Fibroblast of skin of right biceps (primary cell): ENCODE measurements at places on chromosomes 2 and 18.

DNA sequence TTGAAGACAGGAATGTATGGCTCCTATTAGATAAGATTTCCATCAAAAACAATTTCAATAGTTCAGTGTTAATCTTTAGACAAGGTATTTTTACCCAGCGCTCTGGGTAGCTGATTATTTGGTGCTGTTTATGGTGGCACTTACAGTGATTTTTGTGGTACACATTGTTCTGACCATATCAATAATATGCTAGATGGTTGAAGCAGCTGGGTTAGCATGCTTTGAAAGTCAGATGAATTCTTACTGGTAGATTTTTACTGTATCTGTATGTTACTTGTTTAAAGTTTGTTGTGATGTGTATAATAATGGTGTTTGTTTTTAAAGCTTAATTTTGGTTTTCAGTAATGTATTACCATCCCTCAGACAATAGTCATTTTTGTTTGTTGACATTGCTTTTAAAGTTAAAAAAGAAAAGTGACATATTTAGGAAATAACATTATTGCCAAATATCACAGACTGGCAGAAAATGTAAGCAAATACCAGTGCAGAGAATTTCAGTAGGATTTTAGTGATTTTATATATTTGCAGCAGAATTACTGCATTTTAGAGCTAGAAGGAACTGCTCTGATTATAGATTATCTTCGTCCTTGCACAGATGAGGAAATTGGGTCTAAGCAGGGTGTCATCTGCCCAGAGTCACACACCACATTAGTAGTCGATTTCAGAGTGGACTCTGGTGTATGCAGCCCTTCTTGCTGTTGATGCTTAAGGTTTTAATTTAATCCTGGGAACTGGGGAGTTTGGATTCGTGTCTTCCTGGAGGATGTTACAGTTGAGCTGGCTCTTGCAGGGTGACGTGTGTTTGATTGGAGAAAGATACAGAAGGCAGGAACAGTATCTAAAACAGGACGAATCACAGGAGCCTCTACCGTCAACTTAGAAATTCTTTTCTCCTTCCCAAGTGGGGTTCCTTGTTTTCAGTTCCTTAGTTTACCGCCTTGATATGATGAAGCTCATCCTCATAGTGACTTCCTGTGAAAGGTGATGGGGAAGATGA is 6.6 kb downstream of the SOCS6 start:
- peak; percentile 9 for DNase-seq

- DNase-seq = peak; percentile 50
Observed at GRCh38 chr2:56565143-56565542, 381.4 kb downstream of the CCDC85A start.

- DNase-seq = no peak
Observed at GRCh38 chr2:158745866-158746382, 49.2 kb upstream of the DAPL1 start.

- no peak for DNase-seq
Observed at GRCh38 chr2:237798236-237799059, at the start of gene RBM44. Gene RBM44 (plus strand): TSS chr2:237798779. CDS start chr2:237813610, 14,831 bp downstream.

GRCh38 chr18:45551142-45551815 is 64.0 kb upstream of the SLC14A2 start:
- DNase-seq = no peak

DNA sequence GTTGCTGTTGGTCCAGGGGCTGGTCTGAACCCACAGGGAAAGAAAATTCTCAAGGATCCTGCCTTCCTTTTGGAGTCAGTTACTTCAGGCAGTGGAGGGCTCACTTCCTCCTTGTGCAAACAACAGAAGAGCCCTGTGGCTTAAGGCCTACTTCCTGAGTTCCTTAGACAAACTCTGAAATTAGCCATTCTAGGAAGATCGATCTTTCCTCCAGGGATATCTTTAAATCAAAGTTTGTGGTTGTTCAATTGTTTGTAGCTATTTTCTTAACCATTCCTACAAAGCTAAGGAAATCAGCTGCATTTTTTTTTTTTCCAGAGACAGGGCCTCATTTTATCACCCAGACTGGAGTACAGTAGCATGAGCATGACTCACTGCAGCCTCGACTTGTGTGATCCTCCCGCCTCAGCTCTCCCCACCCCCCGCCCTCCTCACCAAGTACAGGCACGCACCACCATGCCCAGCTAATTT is 156.0 kb downstream of the TANC1 start:
- DNase-seq = peak; percentile 97

GRCh38 chr2:78330193-78330592 is 695.3 kb upstream of the REG3G start:
- no peak for DNase-seq

- DNase-seq = no peak
Observed at GRCh38 chr2:85958731-85959130, 69.9 kb upstream of the ST3GAL5 start.

DNA sequence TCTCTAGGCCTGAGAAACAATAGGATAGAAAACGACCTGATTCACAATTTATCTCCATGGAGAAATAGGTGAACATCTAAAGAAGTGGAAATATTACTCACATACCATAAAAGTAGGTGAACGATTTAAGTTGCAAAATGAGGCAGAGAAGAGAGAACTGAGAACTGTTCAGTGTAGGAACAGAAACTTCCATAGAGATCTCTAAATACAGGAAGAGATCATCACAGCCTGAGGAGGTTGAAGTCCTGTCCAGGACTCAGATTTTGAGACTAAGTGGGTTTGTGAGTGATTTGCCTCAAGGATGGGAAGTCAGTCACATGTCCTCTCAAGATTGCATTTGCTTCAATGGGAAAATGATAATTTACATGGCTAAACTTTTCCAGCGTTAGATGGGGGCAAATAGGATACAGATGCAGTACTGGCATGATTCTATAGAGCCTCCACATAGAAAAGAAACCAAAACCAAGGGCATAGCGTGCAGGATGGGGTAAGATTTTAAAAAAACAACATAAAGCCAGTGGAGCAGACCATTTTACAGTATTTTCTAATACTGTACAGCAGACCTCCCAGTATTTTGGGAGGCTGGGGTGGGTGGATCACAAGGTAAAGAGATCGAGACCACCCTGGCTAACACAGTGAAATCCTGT is 68.8 kb downstream of the MEP1B start:
- no peak for DNase-seq

GRCh38 chr18:49625021-49625691 is 63.3 kb downstream of the LIPG start:
- DNase-seq = peak; percentile 7

DNA sequence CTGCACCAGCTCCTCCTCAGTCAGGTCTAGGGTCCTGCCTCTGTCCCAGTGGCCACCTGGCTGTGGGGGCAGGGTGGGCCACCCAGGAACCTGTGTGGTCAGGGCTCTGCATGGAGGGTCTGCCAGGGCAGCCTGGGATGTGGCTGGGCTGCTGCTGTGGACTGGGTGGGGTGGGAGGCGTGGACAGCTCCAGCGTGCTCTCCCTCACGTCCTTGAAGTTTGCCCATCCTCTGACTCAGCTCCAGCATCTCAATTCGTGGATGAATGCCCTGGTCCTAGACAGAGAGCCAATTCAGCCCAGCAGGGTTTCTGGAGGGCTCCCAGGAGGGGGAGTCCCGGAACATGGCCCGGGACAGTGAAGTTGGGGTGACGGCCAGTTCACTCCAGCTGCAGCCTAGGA is 64.3 kb upstream of the EPAS1 start:
- DNase-seq = no peak

DNA sequence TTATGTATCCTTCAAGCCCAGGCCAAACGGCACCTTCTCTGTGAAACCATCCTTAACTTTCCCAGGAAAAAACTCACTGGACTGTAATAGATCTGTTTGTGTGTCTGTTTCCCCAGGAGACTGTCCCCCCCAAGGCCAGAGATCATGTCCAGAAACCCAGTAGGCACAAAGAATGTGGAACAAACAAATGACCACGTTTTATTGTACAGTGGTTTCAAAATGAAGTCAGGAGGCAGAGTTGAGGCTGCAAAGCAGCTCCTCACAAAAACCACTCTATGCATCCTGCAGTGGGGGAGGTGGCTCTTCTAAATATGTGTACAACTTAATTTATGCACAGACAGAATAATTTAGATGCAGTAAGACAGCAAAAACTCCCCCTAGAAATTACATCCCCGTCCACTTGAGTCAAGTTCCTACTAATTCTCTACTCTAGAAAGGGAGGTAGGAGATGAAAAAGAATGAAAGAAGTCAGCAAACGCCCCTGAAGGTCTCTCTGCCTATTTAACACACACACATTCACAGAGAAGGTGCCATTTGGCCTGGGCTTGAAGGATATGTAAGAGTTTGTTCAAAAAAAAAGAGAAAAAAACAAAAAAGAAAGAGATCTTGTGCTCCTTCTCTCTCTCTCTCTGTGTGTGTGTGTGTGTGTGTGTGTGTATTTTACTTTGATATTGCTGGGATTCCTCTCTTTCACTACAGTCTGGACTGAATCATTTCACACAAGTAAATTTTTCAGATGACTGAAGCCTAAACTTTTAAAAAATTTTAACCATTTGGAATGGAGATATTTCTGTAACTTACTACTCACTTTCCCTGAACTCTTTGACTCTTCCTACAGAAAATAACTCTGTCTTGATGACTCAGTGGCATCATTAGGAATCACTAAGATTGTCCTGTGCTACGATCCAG is 19.5 kb downstream of the BCL2 start:
- peak; percentile 79 for DNase-seq

DNA sequence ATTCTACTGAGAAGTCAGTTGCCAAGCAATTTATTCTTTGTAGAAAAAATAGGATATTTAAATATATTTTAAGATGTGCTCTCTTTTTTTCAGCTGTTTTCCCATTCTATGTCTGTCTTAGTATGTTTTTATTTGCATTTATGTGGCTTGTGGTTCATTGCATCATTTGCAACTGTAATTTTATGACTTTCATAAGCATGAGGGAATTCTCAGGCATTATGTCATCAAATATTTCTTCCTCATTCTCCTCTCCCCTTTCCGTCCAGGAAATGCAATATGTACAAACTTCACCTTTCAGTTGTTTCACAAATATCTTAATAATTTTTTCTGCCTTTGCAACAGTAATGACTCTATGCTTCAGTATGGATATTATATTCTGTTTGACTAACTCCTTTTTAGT is 560.2 kb upstream of the LRATD1 start:
- DNase-seq = no peak

GRCh38 chr2:70613521-70613920 is 59.9 kb upstream of the TGFA start:
- no peak for DNase-seq

GRCh38 chr2:237593036-237593435 is 2.5 kb upstream of the RAB17 start:
- DNase-seq = no peak

- DNase-seq = no peak
Observed at GRCh38 chr2:237042101-237042500, 43.6 kb upstream of the COPS8 start.

DNA sequence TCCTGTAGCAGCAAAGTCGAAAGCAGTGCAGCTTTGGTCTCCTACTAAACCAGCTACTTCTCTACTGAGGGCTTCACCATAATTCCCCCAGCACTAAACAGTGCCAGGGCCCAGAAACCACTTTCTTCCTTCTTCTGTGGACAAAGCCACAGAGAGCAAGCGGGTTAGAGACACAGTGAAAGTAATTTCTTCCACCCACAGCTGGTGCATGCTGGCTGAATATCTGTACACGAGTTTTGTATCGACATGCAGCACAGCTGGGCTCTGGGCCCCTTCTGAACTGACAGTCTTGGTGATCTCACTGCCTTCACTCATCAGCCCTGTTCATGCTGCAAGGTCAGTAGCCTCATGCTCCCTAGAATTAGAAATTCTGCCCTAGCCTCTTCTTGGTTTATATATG is 74.0 kb upstream of the SULT1C3 start:
- no peak for DNase-seq

- no peak for DNase-seq
Observed at GRCh38 chr2:199707593-199708185, 143.3 kb downstream of the FTCDNL1 start.

DNA sequence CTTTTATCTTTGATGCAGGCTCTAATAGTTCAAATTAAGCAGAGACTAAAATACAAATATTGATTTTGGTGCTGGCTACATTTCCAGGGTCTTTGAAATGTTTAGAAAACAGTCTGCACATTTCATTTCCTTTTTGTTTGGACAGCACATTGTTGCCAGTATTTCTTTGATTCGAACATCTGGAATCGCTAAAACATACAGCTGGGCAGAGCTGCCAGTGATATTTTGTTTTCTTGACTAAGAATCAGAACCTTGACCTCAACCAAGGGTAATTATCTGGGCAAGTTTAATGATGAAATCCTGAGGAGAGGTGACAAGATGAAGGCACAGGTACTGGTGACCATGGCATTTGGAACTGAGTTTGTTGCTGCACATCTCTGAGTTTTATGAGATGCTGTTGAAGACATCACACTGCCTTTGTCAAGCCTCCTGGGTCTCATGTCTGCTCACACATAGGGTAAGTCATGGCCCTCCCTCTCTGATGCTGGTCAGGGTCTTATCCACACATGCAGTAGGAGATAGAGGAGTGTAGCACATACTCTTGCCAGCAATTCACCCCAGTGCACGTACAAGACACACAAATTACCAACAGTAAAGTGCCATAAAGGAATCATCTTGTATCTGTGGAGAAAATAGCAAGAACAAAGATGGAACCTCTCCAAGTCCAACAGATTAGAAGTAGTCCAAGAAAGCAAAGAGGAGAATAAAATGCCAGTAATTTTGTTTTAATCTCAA is 391.9 kb downstream of the RND3 start:
- no peak for DNase-seq

- peak; percentile 27 for DNase-seq
Observed at GRCh38 chr2:205343103-205343502, 339.2 kb upstream of the NRP2 start.

DNA sequence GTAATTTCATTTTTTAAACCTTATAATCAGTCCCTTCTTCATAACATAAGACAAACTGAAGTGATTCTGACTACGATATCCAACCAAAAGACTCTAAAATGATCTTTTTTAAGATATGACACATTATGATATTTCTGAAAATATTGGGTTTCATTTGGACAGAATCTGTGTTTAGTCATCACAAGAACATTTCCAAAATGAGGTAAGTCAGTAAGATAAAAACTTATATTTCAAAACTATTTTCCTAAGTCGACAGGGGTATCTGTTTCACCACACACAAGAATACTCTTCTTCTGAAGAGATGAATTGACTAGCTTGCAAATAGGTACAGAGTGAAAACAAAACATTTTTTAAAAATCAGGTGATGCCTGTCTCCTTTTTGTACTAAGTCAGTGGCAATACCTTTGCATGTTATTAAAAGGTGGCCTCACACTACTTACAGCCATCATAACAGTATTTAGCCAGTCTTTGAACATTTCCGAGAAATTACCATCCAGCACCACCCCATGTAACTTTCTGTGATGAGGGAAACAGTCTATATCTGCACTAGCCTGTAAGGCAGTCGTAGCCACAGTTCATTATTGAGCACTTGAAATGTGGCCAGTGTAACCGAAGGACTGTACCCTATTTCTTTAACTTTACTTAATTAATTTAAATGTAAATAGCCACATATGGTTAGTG is 13.5 kb downstream of the STK39 start:
- peak; percentile 30 for DNase-seq

- no peak for DNase-seq
Observed at GRCh38 chr18:35172009-35172408, 68.8 kb upstream of the ZNF397 start.

- no peak for DNase-seq
Observed at GRCh38 chr2:232234922-232235615, 143.5 kb upstream of the ALPP start.

- peak; percentile 50 for DNase-seq
Observed at GRCh38 chr2:227411320-227411989, 23.7 kb upstream of the SCYGR1 start.
